T-helper 17 cell (primary cell): ENCODE measurements at places on chromosomes 2 and 18.
A peak's percentile ranks its signal among the peaks of the same experiment; 100 is the strongest.

GRCh38 chr2:237279012-237279768, 134.8 kb downstream of the COL6A3 start:
- DNase-seq = no peak

- DNase-seq = no peak
These were observed 31.3 kb upstream of the CDH2 start for GRCh38 chr18:28208268-28208667.

DNA sequence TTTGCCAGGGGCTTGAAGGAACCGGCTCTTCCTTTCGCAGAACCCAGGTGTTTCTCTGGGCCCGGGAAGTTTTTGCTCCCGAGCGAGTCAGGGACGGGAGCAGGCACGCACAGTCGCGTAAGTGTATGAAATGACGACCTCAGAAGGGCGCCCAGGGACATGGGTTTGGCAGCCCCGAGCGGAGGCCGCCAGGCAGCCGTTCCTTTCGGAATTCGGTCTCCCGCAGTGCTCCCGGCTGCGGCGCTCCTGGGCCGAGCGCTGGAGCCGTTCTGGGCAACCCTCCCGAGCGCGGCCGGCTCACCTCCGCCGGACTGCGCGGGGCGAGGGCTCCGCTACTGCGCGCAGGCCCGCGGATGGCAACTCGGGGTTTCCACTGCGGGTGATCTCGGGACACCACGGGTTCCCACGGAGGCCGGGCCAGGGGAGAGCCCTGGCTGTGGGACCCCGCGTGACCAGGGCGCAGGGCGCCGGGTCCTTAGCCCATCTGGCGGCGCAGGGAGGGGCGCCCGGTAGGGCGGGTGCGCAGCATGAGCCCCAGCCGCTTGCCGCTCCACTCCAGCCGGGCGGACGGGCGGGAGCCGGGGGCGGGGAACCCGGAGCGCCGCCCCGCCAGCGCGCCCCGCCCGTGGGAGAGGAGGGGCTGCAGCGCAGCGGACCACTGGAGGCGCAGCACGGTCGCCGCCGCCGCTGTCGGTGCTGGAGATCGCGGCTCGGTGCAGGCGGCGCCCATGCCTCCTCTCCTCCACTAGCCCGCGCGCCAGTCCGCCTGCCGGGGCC, at the start of gene OSBPL6:
OSBPL6 (plus strand) TSS at position 690 of the 777 bp plus-strand sequence. CDS start 111,673 bp downstream, outside the sequence.
- DNase-seq = peak; percentile 44

DNA sequence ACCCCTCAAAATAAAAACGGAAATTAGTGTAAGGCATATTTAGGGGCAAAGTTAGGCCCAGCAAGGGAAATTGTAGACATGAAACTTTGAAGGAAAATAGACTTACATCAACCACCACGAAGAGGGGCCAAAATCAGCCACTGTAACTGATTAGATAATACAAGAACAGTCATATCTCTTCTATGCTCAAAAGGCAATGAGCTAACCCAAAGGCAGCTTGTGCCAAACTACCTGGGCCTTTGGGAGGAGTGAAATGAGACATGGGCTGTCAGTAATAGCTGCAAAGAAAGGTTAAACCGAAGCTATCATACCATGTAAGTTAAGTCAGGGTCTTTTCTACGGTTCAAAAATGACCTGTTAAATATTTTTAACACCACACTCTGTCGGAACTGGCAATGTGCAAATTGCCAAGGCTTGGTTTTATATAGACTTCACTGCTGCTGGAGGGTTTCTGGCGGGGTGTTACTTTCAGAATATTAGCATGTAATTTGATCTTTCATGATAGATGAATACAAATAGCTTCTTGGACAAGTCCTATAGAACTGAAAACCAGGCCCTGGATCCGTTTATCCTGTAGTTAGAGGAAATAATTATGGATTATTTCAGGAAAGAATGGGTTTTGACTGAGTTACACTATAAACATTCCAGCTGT, 69.6 kb downstream of the ACVR1 start:
- no peak for DNase-seq

GRCh38 chr2:33518929-33519328, 42.5 kb downstream of the RASGRP3 start:
- DNase-seq = no peak

DNA sequence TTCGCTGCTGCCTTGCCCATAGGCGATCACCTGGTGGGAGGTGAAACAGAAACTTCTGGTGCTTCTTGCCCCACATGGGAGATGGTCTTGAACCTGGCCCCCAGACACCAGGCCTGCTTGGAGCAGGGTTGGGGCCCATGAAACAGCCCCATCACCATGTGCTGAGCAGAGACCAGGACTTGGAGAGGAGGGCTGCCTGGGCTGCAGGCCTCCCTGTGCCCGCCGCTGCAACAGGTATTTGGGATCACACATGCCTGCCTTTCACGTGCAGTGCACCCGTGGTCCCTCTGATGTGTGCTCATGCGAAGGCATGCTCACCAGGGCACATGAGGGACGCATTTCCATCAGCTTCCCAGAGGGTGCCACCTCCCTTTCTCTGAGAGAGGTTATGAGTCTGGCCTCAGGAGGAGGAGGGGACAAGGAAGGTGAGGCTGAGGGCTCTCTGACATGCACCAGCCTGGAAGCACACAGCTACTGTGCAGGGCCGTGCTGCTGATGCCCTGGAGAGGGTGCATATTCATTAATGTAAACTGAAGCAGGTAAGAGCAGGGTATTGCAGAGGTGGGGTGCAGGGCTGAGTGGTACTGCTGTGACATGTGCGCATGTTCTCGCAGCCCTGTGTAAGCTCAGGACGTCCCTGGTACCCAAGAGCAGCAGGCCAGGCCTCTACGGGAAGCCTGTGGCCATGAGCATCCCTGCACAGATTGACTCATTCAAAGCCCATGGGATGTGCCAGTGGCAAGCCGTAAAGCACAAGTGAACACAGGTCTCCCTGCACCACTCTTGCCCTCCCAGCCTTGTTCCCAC, 4.2 kb upstream of the OXER1 start:
- no peak for DNase-seq

GRCh38 chr18:55845221-55845620, 257.2 kb upstream of the TCF4 start:
- no peak for DNase-seq

- DNase-seq = no peak
These were observed 249.2 kb downstream of the TXNL1 start for GRCh38 chr18:56389190-56389589.

DNA sequence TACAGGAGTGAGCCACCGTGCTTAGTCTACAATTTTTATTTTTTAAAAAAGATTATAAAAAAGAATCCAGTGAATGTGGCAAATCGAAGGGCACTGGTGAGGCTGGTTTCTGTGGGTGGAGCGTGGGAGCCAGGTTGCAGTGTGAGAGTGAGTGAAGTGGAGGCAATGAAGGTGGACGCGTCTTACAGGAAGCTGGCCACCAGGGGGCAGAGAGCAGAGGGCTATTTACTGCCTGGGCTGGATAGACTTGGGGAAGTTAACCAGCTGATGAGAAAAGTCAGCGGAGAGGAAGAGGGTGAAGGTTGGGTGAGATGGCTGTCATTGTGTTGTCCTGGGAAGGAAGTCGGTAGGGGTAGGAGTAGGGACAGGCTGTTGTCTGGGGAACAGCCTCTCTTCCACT, 6.8 kb downstream of the SCTR start:
- no peak for DNase-seq

DNA sequence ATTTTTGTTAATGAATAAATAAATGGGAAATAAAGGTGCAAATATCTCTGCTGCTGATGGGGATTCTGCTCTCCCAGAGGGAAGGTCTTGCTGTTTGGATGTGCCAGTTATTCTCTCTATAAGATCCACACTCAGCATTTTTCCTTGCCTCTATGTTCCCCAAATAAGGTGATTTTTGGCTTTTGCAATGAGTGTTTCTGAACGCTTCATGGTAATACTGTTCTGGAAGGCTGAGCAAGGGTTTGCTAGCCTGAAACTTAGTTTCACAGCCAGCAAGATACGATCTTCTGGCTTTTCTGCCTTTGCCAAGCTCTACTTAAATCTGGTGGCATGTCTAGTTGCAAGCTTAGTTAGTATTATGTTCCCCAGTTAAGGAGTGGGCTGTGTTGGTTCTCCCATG, 114.6 kb downstream of the LPIN1 start:
- DNase-seq = no peak

DNA sequence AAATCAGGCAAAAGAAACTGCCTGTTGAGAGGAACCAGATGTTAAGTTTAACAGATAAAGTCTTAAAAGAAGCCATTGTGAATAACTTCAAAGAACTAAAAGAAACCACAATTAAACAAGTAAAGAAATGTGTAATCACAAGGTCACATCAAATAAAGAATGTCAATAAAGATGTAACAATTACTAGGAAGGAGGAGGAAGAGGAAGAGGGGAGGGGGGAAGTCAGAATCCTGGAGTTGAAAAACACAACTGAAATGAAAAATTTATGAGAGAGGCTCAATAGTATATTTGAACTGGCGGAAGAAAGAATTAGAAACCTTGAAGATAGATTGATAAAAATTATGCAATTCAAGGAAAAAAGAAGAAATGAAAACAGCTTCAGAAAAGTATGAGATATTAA, 88.4 kb upstream of the CRIM1 start:
- no peak for DNase-seq

DNA sequence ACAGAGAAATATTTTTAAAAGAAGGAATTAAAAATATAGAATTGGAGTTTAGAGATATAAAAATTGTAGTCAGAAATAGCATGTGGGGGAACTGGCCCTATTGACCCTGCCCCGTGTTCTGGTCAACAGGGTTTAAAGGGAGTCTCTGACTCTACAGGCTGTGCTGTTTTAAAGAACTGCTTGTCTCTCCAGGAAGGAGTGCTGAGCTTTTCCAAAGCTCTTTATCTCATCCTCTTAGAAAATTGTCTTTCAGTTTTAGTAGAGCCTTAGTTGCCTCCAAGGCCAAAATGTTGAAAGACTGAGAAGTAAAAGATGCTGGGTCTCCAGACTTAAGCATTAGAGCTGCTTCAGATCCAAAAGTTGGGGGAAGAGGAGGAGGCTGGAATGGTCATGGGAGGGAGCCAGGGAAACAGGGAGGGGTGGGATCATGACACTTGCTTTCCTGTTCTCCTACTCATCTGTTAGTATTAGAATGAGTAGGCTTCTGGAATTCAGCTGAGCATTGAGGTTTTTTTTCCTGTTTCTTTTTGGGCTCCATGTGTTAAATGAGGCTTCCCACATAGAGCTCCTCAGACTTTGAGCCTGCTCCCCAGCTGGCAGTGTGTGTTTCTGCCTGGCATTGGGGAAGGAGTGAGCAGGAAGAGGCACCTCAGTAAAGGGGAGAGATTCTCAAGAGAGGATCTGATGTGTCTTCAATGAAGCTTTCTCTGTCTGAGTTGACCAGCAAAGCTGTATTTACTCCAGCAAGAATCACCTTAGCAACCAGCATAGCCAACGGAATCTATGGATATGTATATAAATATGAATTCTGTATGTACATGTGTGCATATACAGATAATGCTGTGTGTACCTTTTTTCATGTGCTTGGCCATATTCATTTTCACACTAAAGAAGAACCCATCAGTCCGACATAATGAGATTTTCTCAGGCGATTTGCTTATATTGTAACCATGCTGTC, 186.8 kb upstream of the FBXO11 start:
- DNase-seq = no peak

DNA sequence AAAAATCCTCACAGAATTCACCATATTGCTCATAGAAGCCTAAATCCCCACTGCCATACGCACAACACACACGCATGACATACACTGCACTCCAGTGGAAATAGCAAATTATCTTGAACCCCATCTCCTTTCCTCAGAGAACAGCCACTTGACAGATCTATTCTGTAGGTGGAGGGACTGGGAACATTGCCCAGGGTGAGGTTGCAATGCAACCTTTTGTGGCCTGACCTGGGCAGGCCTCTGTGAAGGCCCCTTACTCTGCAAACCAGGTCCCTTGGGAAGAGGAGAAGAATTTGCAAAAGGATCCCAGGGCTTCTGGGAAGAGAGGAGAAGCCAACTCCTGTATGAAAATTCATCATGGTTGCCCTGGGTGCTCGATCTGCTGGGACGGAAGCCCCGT, 51.9 kb downstream of the SDC1 start:
- DNase-seq = no peak

DNA sequence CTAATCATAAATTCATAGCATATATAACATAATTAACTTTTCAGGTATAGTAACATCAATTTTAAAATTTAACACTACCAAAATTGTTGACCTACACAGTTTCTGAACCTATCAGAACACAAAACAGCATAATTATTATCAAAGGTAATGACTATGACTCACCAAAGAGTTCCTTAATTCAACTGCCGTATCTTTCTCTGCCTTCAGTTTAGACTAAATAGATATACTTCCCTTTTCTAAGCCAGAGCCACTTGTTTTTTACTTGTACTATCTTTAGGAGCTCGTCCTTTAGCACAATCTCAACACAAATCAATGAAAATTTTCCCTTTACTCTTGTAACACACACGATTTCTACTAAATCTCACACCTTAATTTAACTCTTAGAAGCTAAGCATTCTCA, 54.4 kb downstream of the CCDC88A start:
- DNase-seq = no peak

GRCh38 chr18:67007085-67007484, 403.2 kb upstream of the CDH19 start:
- DNase-seq = no peak

GRCh38 chr2:199596549-199596948, 138.8 kb upstream of the SATB2 start:
- DNase-seq = no peak

GRCh38 chr2:86552889-86553288, 10.4 kb downstream of the CHMP3 start:
- no peak for DNase-seq

DNA sequence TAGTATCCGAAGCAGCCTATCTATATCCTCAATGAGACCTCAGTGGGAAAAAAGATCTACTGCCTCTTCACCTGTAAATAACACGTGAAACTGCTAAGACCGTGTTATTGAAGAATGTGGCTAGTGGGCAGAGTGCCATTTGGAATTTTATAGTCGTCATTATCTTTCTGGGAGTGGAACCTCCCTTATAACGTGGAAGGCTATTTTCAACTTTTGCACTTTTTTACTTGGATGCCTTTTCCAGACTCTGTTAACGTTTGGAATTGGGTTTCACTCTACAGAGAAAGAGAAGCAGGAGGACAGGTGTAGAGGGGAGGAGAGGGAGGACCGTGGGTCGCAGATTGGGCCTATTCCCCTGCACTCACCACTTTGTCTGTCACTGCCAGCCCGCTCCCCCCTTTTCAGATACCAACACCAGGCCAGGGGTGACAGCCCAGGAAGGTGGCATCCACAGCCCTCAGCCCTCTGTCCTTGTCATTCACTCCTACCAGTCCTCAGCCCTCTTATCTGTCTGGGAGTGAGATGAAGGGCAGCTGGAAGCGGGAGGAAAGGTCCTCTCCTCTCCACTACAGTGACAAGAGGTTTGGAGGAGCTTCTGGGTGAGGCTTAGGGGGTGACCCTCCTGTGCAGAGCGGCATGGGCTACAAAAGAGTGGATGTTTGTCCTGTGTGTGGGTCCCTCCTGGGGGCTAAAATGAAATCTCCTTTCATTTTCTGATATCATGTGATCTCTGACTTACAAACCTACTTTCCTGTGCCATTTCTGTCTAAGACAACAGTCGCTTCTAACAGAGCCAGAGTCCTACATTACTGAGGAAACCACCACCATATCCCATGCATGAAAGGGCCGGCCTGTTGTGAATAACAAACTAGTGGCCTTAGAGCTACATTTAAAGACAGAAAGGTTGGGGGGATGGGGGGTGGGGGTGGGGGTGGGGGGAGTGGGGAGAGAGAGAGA, 23.9 kb upstream of the CEP68 start:
- DNase-seq = no peak
